ENCODE measurements at places on chromosomes 5 and 9.

- no peak for DNase-seq
These were observed 160.8 kb downstream of the CEMIP2 start for GRCh38 chr9:71607461-71607881.

GRCh38 chr5:132961887-132962286 is 1.5 kb downstream of the AFF4 start:
- DNase-seq: no peak

DNA sequence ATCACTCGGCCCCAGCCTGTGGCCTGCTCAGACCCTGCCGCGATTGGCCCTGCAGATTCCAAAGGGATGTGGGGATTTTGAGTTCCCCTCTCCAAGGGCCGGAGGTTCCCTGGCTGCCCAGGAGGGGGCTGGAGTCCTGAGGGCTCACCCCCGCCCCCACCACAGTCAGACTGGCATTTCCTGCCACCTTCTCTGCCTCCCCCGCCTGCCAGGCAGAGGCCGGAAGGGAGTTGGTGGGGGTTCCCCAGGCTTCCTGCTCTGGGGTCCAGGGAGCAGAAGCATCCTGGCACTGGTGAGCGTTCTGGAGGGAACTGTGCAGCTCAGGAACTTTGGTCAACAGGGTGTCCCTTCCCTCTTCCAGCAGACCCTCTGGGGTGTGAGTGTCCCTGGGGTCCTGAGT is 70.6 kb downstream of the RXRA start:
- DNase-seq: peak; percentile 74

GRCh38 chr5:119828541-119828940 is 199.2 kb downstream of the FAM170A start:
- no peak for DNase-seq

- peak; percentile 79 for DNase-seq
These were observed 684 bp upstream of the JMY start for GRCh38 chr5:79235261-79235633.

DNA sequence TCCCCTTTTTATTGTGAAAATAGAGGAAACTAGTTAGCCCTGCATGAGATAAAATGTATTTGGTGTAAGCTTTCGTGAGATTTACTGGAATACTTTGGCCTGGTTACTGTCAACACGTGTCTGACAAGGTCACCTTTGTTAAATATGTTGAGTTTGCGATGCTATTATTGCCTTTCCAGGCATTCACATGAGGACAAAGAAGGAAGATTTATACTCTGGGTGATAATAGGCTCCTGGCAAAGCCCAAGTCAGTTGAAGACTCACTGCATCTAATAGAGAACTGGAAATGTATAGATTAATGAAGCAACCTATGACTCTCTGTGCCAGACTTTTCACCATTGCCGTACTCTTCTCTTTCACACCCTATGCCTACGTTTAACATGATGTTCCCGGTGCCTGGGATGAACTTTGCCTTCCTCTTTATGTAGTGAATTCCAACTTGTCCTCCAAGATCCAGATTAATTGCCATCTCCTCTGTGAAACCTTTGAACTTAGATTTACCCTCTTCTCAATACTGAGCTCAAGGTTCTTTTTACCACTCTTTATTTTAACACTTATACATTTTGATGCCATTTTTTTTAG is 33.9 kb downstream of the ITGA2 start:
- no peak for DNase-seq

DNA sequence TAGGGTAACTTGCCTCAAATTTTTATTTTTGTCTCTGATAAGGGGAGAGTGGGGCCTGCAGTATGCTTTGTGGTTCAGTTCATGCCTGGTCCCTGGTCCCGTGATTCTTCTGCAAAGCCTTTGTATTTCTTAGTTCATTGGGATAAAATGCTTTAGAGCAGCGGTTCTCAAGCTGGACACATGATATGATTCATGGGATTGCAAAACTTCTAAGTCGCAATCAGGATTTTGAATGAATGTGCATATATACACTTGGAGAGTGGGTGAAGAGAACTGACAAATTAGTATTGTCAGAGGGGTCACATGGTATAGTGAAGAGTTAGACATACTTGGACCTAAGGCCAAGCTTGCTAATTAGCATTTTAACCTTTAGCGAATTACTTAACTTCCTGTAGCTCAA is 265.4 kb upstream of the KLF9 start:
- DNase-seq: no peak

DNA sequence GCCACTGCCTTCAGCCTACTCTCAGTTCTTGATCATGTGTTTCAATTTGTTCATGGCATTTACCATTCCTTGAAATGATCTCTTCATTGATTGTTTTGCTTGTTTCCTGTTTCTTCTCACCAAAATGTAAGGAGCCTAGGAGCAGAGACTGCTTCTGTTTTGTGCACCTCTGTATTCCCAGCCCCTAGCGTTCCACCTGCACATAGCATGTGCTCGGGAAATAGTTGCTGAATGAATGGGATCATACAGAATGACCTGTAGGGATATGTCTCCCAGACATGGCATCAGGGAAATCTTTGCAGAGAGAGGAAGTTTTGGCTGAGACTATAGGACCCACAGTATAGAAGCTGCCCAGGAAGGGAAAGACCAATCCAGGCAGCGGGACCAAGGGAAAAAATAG is 6.2 kb upstream of the CERCAM start:
- no peak for DNase-seq

- DNase-seq: no peak
These were observed 13.8 kb downstream of the FOXE1 start for GRCh38 chr9:97866848-97867247.

DNA sequence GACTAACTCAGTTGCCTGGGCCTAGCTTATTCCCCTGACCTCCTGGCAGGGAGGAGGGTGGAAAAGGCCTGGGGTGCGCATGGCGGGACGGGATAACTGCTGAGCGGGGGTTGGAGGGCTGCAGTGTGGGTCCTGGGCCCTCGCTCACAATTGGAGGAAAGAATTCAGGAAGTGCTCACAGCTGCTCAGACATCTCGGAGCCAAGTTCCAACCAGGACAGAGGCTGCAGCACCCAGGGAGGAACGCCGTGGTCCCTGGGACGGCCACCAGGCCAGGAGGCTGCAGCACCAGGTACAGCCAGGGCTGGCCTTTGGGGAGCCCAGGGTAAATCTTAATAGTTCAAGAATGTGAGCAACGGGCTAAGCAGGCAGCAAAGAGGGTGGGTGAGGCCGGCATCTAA is at the start of gene SPAAR:
Gene SPAAR, plus strand, starts transcription at position 217 of the 400 bp plus-strand sequence. CDS start 974 bp downstream, outside the sequence.
- DNase-seq: no peak

DNA sequence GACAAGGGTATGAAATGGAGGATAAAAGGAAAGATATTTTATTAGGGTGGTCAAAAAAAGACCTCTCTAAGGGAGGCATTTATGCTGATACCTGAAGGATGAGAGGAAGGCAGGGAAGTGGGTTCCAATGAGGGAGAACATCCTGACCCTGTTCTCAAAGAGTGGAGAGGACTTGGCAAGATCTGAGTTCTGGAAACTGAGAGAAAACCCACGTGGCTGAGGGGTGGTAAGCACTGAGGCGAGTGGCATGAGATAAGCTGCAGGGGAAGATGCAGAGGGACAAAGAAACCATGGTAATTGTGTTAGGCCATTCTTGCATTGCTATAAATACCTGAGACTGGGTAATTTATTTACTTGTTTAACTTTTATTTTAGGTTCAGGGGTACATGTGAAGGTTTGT is 16.8 kb downstream of the SH3RF2 start:
- no peak for DNase-seq

GRCh38 chr9:106075960-106076327 is 381.6 kb downstream of the TMEM38B start:
- DNase-seq: no peak

GRCh38 chr5:149150457-149150856 is 9.2 kb downstream of the ABLIM3 start:
- no peak for DNase-seq

- no peak for DNase-seq
These were observed 74.1 kb upstream of the FSD1L start for GRCh38 chr9:105373723-105374122.

DNA sequence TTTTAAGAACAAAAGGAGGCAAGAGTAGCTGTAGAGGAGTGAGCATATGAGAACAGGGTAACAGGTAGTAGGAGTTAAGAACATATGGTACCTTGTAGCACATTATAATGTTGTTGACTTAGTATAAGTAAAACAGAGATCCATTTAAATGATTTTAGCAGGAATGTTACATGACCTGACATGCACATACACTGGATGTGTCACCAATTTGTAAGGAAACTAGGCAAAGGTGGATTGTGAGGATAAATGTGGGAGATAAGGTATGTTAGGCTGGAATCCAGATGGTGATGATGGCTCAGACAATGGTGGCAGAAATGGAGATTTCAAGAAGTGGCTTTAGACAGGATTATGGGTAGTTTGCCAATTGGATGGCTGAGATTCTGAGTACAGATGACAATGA is 443.1 kb upstream of the DAB2 start:
- no peak for DNase-seq

DNA sequence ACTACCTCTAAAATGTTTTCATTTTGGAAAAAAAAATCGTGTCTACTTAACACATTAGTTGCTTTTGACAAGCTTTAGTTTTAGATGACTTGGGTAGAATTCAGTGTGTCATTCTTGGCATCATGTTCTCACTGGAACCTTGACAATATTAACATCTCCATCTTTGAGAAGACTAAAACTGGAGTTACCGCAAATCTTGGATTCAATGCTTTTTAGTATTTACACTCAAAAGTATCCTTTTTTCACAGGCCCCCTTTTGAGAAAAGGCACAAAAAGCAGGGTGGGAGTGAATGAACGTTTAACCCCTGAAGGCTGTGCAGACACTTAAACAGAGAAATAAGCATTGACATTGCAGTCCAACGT is 549.1 kb downstream of the CSNK1G3 start:
- no peak for DNase-seq

DNA sequence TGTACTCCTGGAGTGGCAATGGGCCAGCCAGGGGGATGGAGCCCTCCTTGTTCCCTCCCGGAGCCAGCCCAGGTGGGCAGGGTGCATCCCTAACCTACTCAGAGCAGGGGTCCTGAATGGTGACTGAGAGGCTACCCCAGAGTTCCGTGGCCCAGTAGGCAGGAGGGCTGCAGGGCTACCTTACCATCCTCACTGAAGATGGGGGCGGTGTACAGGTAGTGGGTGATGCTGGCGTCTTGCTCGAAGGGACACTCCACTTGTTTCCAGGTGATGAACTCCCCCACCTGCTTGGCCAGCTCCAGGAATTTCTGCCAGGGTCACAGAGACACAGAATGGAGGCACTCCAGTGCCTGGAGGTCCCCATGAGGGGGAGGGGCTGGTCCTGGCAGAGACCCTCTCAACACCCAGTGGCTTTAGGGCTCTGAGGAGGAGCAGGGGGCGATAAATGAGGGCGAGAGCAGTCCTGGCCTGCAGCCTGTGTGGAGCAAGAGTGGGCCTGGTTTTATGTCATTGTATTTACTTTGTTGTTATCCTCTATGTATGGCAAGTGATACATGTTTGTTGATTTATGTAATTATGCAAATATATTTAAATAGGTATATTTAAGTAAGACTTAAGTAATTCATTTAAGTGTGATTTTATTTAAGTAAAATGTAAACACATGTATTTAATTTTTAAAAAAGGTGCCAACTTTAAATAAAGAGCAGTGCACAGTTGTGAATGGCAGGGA is 39.9 kb upstream of the RNF130 start:
- DNase-seq: no peak

- no peak for DNase-seq
These were observed 1172.9 kb downstream of the CDH12 start for GRCh38 chr5:21680196-21680595.

DNA sequence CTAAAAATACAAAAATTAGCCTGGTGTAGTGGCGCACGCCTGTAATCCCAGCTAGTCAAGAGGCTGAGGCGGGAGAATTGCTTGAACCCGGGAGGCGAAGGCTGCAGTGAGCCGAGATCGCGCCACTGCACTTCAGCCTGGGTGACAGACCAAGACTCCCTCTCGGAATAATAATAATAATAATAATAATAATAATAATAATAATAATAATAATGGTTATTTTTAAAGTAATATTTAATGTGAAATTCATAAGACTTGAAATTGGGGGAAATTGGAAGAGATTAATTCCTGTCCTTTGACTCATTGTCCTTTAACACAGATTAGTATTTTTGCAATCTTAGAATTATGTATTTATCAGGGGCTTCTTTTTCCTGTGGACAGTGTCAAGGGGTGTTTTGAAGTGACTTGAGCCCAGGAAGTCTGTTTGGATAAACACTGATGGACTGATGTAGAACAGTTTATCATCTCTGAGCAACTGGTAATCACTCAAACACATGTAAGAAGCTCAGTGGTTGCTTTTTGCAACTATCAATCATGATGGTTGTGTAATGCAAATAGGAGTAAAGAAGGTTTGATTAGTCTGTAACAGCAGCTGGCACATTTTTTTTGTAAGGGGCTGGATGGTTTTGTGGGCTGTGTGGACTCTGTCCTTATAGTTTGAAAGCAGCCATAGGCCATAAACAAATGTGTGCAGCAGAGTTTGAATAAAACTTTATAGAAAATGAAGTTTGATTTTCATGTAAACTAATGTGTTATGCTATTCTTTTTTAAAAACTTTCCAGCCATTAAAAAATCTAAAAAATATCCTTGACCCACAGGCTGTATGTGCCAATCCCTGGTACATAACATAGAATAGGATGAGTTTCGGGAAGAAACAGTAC is 93.5 kb downstream of the F2RL2 start:
- no peak for DNase-seq

DNA sequence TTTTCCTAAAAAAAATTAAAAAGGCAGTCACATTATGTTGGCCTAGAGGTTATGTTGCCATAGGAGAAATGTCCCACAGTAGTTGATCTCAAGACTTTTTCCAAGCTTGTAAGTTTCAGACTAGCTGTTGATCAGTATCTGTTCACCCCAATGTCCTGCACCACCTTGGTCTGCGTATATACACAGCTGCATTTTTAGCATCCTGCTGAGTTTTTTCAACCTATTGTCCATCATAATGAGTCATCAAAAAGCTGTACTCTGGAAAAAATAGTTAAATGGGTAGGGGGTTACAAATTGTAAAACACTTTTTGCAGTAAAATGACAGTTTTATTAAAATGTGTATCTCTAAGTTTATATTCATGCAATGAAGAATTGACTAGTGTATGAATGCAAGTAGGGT is 53.2 kb upstream of the TMEM171 start:
- DNase-seq: no peak

- no peak for DNase-seq
These were observed 58.6 kb downstream of the CDKN2A start for GRCh38 chr9:21935631-21936030.

DNA sequence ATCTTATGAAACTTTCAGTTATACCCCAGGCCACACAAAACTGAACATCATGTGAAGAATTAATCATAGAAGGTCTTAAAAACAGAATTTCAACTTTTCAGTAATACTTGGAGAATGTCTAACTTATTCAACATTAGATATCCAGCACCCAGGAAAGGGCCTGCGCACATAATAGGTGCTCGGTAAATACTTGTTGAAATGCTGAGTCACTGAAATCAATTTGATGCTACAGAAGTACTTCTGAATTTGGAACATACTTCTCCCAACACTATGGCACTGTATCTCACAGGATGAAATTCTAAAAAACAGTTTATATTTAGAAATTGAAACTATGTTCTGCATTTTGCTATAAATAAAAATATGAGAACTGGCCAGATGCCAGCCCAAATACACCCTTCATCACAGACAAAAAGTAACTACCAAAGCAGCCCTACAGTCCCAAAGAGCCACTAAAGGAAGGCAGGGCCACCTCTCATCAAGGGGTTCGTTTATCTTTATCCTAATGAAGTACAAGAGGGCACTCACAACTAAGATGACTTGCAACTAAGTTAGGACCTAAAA is 26.5 kb downstream of the MRPS27 start:
- DNase-seq: no peak

- no peak for DNase-seq
These were observed 25.4 kb downstream of the RPS23 start for GRCh38 chr5:82252744-82253143.

Data from activated CD4-positive, alpha-beta T cell treated with anti-CD3 and anti-CD28 coated beads, Interleukin-10, Interleukin-2, amounts not matched to agents 100 ng/mL and 50 ng/mL, durations not matched to agents 16 hours and 8 hours (primary cell).